CD8-positive, alpha-beta memory T cell (primary cell): ENCODE measurements at places on chromosomes 3 and 15. TPM values are rescaled to one million over a fixed set of nuclear protein-coding genes. Genes with fewer than 3 reads are reported as not detected.

ESYT3 gene
- not detected for polyA plus RNA-seq

TMCO5A gene
- polyA plus RNA-seq: not detected

TMEM207 gene
- polyA plus RNA-seq: not detected

GPR156 gene
- not detected for polyA plus RNA-seq

- DNase-seq: no peak
These were observed 23.1 kb downstream of the UBE3A start for GRCh38 chr15:25415707-25416106.

- no peak for DNase-seq
These were observed 6.3 kb downstream of the STARD5 start for GRCh38 chr15:81317642-81318017.

GRCh38 chr15:62739082-62739481 lies 303.5 kb upstream of the TPM1 start:
- DNase-seq: no peak

DNA sequence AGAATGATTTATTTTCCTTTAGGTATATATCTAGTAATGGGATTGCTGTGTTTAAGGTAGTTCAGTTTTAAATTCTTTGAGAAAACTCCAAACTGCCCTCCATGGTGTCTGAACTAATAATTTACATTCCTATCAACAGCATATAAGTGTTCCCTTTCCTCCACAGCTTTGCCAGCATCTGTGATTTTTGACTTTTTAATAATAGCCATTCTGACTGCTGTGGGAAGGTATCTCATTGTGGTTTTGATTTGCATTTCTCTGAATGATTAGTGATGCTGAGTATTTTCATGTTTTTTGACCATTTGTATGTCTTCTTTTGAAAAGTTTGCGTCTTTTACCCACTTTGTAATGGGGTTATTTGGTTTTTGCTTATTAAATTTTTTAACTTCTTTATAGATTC lies 571.6 kb upstream of the CCDC54 start:
- DNase-seq: no peak

GRCh38 chr15:100879464-100880138 lies at the start of gene ALDH1A3:
ALDH1A3 (plus strand) TSS chr15:100879831; CDS start chr15:100879908, 77 bp downstream.
- no peak for DNase-seq
